ENCODE measurements at places on chromosomes 6 and 20. TPM values are rescaled to one million over a fixed set of nuclear protein-coding genes. Genes with fewer than 3 reads are reported as not detected.

Gene FAM209B
- not detected for total RNA-seq

Gene SAPCD1
- total RNA-seq = 26.6 TPM

Gene NOTCH4
- total RNA-seq = 4.7 TPM

Gene COL10A1
- total RNA-seq = not detected

Gene NMBR
- not detected for total RNA-seq

DNA sequence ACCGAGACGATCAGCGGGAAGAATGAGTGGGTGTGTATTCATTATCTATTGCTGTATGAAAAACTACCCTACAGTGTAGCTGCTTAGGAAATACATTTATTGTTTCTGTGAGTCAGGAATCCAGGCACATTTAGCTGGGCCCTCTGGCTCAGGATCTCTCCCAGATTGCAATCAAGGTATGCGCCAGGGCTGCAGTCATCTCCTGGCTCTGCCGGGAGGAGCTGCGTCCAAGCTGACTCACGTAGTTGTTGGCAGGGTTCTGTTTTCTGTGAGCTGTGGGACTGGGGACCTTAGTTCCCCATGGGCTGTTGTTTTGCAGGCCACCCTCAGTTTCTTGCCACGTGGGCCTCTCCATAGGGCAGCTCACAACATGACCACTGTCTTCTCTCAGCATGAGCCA lies 68.2 kb upstream of the FUCA2 start:
- no peak overlapping the region for H3K27ac ChIP-seq
- H3K27me3 ChIP-seq = no peaks in the 10 kb centered on the region
- DNase-seq = no peak

DNA sequence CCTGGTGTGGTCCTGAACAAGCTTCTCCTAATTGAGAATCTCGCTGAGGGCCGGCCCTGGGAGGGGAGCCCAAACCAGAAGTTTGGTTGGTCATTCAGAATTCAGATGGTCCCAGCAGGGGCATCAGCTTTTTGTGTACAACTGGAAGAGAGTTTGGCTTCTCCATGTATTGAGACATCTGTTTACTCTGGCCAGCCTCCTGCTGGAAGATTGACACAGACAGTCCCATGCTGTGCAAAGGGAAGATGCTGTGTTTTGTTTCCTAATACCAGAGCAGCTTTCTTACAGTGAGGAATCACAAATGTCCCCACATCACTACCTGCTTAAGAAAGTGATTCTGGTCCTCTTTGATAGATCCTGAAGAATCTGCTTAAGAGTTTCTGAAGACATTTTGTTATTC lies 97.8 kb downstream of the PLEKHG1 start:
- no peak overlapping the region for H3K27ac ChIP-seq
- no peaks in the 10 kb centered on the region for H3K4me1 ChIP-seq
- H3K36me3 ChIP-seq = no peaks in the 10 kb centered on the region
- no peak overlapping the region for H3K4me3 ChIP-seq
- H3K27me3 ChIP-seq = no peaks in the 10 kb centered on the region

GRCh38 chr6:121639021-121639420 lies 203.6 kb downstream of the GJA1 start:
- H3K27ac ChIP-seq = no peak overlapping the region
- DNase-seq = no peak
- no peaks in the 10 kb centered on the region for H3K4me1 ChIP-seq
- H3K36me3 ChIP-seq = no peaks in the 10 kb centered on the region
- H3K27me3 ChIP-seq = no peaks in the 10 kb centered on the region
- no peak overlapping the region for H3K4me3 ChIP-seq

Measured in Calu3 (cell line).